ENCODE measurements at places on chromosomes 7 and 10.

- DNase-seq, result no peak
Observed at GRCh38 chr10:89301232-89301631, 614 bp upstream of the IFIT2 start.

- DNase-seq, result peak; percentile 19
Observed at GRCh38 chr7:20310963-20311742, 19.5 kb upstream of the ITGB8 start.

- peak; percentile 55 for DNase-seq
Observed at GRCh38 chr10:3865565-3865964, 80.6 kb upstream of the KLF6 start.

DNA sequence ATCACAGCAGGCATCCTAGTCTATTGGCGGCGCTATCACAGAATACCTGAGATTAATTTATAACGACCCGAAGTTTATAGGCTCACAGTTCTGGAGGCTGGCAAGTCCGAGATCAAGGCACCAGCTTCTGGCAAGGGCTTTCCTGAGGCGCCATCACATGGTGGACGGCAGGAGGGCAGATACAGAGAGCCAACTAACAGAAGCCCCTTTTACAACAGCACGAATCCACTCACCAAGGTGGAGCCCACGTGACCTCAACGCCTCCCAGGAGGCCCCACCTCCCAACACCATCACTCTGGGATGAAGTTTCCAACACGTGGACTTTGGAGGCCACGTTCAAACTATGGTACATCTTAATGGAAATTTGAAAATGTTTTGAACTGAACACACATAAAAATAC is 255.3 kb downstream of the ELFN1 start:
- DNase-seq, result no peak

GRCh38 chr10:112308125-112308502 is 24.9 kb downstream of the TECTB start:
- no peak for DNase-seq

GRCh38 chr10:12783293-12783692 is 218.2 kb downstream of the CCDC3 start:
- DNase-seq, result no peak

GRCh38 chr7:27872356-27873275 is 132.7 kb downstream of the TAX1BP1 start:
- DNase-seq, result no peak

DNA sequence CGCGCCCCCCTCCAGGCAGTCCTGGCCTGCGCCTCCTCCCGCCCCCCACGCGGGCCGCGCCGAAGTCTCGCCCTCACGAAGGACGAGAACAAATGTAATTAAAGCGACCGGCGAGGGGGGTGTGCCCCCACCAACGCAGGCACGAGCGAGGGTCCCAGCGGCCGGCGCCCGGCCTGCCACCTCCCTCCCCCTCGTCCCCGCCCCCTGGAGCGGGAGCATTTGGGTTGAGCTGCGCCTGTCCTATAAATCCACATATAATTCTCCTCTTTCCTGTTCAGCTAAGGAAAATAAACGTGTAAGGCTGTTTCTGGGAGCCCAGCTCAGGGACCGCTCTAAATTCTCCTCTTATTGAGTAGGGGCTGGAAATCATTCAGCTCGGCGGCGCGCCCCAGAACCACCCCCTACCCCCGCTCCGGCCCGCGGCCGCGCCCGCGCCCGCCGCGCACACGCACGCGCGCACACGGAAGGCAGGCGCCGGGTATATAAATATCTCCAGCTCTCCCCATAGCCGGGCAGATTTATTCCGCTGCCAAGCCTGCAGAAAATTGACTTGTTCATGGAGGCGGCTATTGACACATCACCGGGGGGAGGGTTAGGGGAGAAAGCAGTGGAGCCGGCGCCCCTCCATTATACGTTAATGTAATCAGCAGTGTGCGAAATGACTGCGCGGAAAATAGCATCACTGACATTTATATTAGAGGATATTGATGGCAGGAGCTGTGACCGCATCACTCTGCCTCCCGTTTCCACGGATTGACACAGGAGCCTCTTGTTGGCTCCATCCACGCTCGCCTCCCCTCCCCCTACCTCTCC is 61.6 kb upstream of the BTRC start:
- DNase-seq, result no peak

- no peak for DNase-seq
Observed at GRCh38 chr10:132811891-132812481, 26.0 kb upstream of the NKX6-2 start.

GRCh38 chr10:3867454-3868270 is 82.7 kb upstream of the KLF6 start:
- DNase-seq, result peak; percentile 61

DNA sequence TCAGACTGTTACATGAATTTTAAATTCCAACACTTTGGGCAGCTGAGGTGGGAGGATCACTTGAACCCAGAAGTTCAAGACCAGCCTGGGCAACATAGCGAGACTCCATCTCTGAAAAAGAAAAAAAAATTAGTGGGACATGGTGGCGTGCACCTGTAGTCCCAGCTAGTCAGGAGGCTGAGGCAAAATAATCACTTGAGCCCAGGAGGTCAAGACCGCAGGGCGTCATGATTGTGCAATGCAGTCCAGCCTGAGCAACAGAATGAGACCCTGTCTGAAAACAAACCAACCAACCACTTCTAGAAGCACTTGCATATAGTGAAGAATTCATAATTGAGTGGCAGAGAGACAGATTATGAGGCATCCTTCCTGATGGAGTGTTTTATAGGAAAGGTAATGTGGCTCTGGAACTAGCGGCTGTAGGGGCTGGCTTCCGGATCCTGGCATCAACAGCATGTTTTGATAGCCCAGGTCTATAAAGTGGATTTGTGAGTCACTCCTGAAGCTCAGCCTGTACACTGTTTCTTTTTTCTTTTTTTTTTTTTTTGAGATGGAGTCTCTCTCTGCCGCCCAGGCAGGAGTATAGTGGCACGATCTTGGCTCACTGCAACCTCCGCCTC is 40.3 kb upstream of the RSBN1L start:
- no peak for DNase-seq

GRCh38 chr10:96609510-96609909 is 22.7 kb upstream of the TM9SF3 start:
- no peak for DNase-seq

- no peak for DNase-seq
Observed at GRCh38 chr7:21829731-21830130, 116.0 kb downstream of the CDCA7L start.

DNA sequence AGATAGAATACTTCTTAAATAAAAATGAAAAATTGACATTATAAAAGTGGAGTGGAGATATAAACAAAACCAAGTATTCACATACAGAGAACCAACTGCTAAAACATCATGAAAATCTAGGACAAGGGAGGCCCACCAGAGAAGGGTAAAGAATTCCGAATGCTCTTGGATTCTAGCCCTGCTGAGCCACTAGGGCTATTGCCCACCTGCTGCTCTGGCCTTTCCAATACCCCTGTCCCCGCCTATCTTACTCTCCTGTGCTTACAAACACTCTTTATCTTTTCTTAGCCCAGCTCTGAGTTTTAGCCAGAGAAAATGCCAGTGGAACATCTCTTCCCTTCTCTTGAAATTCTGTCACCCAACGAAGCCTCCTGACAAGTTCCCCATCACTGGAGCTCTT is 100.3 kb downstream of the MACC1 start:
- no peak for DNase-seq

GRCh38 chr7:105309235-105310169 is 79.2 kb downstream of the SRPK2 start:
- peak; percentile 9 for DNase-seq

DNA sequence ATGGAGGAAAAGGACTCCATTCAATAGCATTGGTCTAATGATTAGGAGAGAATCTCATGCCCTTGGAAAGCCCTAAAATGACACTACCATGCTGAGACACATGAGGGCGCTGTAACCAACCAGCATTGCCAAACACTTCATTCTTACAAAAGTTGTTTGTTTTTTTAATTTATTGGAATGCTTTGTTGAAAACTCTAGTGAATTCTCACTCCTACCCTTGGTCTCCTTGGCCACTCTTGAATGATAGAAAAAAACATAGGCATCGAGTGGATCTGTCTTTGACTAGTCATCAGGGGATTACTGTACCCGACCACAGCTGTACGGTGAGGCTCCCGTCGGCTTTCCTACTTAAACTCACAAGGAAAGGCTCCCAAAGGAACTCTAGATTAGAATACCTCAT is 29.3 kb upstream of the ADD3 start:
- DNase-seq, result peak; percentile 58

- no peak for DNase-seq
Observed at GRCh38 chr7:69243016-69243415, 355.3 kb upstream of the AUTS2 start.

DNA sequence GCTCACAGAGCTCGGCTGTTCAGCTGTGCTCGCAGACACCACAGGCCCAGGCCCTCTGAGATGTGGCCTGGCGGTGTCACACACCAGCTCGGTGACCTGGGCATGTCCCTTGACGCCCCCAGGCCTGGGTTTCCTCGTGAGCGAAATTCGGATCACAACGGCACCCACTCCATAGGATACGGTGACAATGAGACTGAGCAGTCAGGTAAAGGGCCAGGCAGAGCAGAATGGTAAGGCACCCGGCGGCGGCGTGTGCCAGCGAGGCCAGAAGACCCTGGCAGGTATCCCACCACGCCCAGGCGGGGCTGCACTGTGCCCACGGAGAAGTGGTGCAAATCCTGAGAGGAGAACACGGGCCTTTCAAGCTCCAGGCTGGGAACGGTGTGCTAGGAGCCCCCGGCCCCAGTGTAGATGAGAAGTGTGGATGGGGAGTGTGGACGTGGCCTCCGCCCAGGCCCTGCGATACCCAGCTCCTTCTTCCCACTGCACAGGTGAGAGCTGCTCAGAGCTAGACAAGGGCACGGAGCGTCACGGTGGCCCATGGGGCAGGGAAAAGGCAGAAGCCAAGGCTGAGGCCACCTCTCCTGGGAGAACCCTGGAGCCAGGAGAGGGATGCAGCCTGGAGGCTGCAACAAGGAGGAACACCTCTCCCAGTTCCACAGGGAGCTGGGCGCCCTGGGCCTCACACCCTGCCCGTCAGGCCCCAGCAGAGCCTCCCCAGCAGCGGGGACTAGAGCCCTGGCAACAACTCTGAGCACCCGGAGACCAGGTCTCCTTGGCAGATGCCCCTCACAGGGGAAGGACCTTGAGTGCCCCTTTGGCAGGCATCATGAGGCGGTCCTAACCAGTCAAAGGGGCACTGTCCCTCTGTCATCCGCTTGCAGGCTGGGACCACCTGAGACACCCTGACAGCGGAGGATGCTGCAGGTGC is 219.1 kb downstream of the MAD1L1 start:
- DNase-seq, result no peak

DNA sequence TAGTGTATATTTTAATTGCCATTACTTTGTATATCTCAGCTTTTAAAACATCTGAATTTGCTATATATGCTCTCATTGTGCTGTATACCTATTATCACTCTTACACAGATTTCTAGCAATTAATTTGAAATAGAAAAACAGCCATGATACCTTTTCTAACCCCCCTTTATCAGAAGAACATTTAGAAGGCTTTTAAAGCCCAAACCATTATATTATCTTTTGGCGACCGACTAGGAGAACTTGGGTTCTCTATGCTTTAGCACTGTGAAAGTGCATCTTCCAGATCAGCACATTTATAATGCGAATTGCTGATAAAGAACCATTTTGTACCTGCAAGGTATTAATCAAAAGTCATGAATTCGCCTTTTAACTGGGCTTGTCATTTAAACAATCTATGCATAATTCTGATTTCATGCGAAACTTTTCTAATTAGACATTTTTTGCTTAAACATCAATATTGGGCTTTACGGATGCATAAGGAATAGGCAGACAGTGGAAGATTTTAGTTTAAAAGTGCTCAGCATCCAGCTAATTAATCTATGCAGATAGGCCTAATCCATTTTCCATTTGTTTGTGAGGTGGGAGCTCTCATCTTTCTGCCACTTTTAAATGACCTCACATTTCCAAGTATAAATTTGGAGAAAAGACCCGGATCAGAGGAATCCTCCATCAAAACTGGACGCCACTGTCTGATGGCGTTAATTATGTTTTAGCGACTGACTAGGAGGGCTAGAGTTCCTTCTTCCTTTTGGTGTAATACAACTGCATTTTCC is 1.2 kb upstream of the MLLT10 start:
- no peak for DNase-seq

DNA sequence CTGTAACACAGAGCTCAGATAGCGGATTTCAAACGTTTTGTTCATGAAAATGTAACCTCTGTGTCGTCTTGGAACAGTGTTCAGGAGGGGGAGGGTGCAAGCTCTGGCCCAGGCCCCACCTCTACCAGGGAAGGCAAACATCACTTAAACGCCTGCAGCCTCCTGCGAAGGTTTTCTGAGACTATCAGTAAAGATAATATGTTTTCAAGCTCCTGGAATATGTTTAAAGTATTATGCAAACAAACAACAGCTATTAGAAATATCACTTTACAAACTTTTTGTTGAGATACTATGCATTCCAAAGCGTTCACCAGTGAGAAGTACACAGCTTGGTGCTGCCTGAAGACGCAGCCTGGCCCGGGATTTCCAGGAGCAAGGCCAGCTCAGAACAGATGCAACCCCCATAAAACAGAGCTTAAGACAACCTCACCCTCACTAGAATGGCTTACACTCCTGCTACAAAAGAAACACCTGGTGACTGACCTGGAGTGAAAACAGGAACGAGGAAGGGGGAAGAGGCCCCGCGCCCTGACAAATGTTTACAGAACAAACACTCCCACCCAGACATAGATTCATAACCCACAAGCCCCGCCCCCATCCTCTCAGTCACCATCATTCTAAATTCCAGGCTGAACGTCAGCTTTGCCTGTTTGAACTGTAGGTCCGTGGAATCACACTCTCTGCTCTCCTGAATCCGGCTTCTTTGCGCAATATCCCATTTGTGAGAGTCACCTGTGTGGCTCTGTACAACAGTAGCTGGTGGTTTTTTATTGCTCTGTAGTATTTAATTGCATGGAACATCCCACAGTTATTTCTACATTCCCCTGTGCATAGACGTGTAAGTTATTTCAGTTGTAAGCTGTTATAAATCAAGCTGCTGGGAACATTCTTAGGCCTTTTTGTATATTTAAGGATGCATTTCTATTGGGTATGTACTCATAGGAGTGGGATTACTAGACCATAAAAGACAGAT is 155.0 kb downstream of the PTPRN2 start:
- DNase-seq, result no peak

GRCh38 chr10:70779088-70779487 is 6.1 kb downstream of the TBATA start:
- DNase-seq, result no peak

- no peak for DNase-seq
Observed at GRCh38 chr7:18013936-18014335, 13.7 kb downstream of the PRPS1L1 start.

GRCh38 chr7:33278095-33278494 is 148.7 kb downstream of the BBS9 start:
- DNase-seq, result no peak

- peak; percentile 58 for DNase-seq
Observed at GRCh38 chr7:24665564-24666294, 91.5 kb downstream of the GSDME start.

GRCh38 chr10:43127442-43127841 is 10.8 kb upstream of the CSGALNACT2 start:
- no peak for DNase-seq

DNA sequence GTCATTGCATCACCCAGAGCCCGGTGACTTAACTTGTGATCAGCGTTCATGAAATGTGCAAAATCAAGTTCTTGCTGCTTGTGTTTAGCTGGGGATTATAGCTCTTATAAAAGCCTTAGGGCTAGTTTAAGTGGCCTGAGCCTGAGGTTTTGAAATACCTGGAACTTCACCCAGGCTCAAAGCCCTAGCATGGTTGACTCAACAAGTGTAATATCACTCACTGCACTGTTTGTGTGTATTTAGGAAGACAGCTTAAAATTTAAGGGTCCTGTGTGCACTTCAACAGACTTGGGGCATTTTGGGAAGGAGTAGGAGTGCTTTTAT is 489.5 kb downstream of the GATA3 start:
- no peak for DNase-seq

GRCh38 chr7:151068069-151068773 is 8.8 kb downstream of the SLC4A2 start:
- DNase-seq, result no peak
